HFFc6 (cell line): ENCODE measurements at places on chromosomes 3 and 15. TPM values are rescaled to one million over a fixed set of nuclear protein-coding genes. Genes with fewer than 3 reads are reported as not detected.

The ST3GAL6 gene
- total RNA-seq, result not detected in 3 replicates

The JMJD7 gene
- 4.9 to 8.4 TPM (median 7.1 TPM) in 3 replicates for total RNA-seq

The KLHL40 gene
- not detected in 3 replicates for total RNA-seq

The CHRD gene
- total RNA-seq, result 0.09 to 0.10 TPM in 2 of 3 replicates, not detected in the other

The POPDC2 gene
- total RNA-seq, result 0.42 TPM in 1 of 3 replicates, not detected in the others

The SCN5A gene
- 0.02 TPM in 1 of 3 replicates, not detected in the others for total RNA-seq

The AP4E1 gene
- 14.2 to 15.6 TPM (median 15.1 TPM) in 3 replicates for total RNA-seq

The NPAP1 gene
- not detected in 3 replicates for total RNA-seq

The STAB1 gene
- not detected in 2 replicates for total RNA-seq

The FANCD2OS gene
- total RNA-seq, result not detected in 3 replicates

The MOBP gene
- total RNA-seq, result not detected in 3 replicates

The XCR1 gene
- total RNA-seq, result not detected in 3 replicates

The HIGD2B gene
- total RNA-seq, result not detected in 3 replicates

The HEXA gene
- 83.3 and 90.9 TPM in 2 replicates for total RNA-seq

The ZNF502 gene
- 0.09 to 0.44 TPM (median 0.39 TPM) in 3 replicates for total RNA-seq

The MCF2L2 gene
- not detected in 3 replicates for total RNA-seq

The PTH1R gene
- 1.4 TPM in 1 of 3 replicates, not detected in the others for total RNA-seq

The SMCO1 gene
- not detected in 3 replicates for total RNA-seq

The TBC1D2B gene
- total RNA-seq, result 33.8 to 39.6 TPM (median 36.8 TPM) in 3 replicates

The CHCHD4 gene
- 9.7 to 10.9 TPM (median 10.5 TPM) in 3 replicates for total RNA-seq

The TMEM45A gene
- total RNA-seq, result 29.4 to 37.4 TPM (median 34.5 TPM) in 3 replicates

The MASP1 gene
- total RNA-seq, result 33.3 and 94.6 TPM in 2 replicates

The C3orf49 gene
- not detected in 3 replicates for total RNA-seq

The CHST13 gene
- not detected in 3 replicates for total RNA-seq

The SLCO3A1 gene
- total RNA-seq, result 6.1 and 16.0 TPM in 2 replicates

The DPPA2 gene
- not detected in 3 replicates for total RNA-seq

The MGA gene
- total RNA-seq, result 13.5 to 15.4 TPM (median 14.2 TPM) in 3 replicates

The CCR9 gene
- not detected in 3 replicates for total RNA-seq

The GABRA5 gene
- total RNA-seq, result 2.5 to 6.9 TPM (median 4.9 TPM) in 3 replicates

The FETUB gene
- total RNA-seq, result not detected in 3 replicates

The DNAH1 gene
- total RNA-seq, result 1.7 to 2.1 TPM (median 1.7 TPM) in 3 replicates

The MORF4L1 gene
- total RNA-seq, result 452 and 512 TPM in 2 replicates

The MYZAP gene
- 0.12 TPM in 1 of 3 replicates, not detected in the others for total RNA-seq

The TM6SF1 gene
- 0.25 TPM in 1 of 3 replicates, not detected in the others for total RNA-seq

The RASL12 gene
- not detected in 3 replicates for total RNA-seq

The ISLR gene
- total RNA-seq, result 2.0 to 4.7 TPM (median 4.2 TPM) in 3 replicates

The ARHGEF3 gene
- total RNA-seq, result 1.7 and 4.9 TPM in 2 replicates

The CCDC39 gene
- total RNA-seq, result not detected in 3 replicates

The SOX14 gene
- not detected in 3 replicates for total RNA-seq
